ENCODE measurements at places on chromosomes 3 and 15. TPM values are rescaled to one million over a fixed set of nuclear protein-coding genes. Genes with fewer than 3 reads are reported as not detected.

GP9 gene
- total RNA-seq = not detected

GABRG3 gene
- total RNA-seq = not detected

VWA5B2 gene
- not detected for total RNA-seq

ZNF660 gene
- 0.34 TPM for total RNA-seq

FSD2 gene
- not detected for total RNA-seq

SLC12A1 gene
- not detected for total RNA-seq

MINAR1 gene
- 0.34 TPM for total RNA-seq

PEAK1 gene
- total RNA-seq = 21.6 TPM

All from nasal cavity respiratory epithelium epithelial cell of viscerocranial mucosa (primary cell).